ENCODE measurements at places on chromosomes 7 and 10.

GRCh38 chr10:8507156-8507555, 452.7 kb downstream of the GATA3 start:
- no peak for DNase-seq

- DNase-seq = no peak
Observed at GRCh38 chr7:149525280-149525679, 27.7 kb upstream of the ZNF746 start.

DNA sequence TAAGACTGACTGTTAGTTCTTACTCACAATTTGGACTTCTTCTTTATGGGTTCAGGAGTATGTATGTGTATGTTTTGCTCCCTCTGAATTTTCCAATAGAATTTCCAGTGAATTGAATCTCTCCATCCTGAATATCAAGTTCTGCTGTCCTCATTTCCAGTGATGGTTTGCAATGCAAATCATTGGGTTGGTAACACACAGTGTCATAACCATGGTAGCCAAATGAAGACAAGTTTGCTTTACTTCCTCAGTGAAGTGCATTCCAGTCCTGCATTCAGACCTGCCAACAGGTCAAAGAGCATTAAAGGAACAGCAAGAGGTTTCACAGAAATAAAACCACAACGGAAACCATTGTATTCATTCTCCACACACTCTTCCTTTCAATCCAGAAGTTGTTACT, 15.2 kb downstream of the ITPRID1 start:
- DNase-seq = no peak

- DNase-seq = no peak
Observed at GRCh38 chr7:75925717-75926435, 10.9 kb downstream of the POR start.

- no peak for DNase-seq
Observed at GRCh38 chr7:136492366-136492765, 376.1 kb upstream of the CHRM2 start.

DNA sequence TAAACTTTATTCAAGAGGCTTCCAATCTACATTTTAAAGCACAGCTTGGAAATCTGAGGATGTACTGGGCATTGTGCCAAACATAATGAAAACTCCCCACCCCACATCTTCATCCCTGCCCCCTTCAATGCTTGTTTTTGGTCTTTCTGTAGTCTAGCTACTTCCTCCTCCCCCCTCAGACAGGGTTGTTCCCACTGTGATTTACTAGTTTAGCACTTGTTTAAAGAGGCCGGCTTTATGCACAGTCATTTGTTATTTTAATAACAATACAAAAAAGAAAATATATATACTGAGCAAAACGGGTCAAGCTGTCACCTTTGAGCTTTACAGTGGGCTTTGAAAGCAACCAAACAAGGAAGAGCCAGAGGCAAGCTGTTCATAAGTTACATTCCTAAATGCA, 132.6 kb downstream of the CHRM2 start:
- no peak for DNase-seq

GRCh38 chr10:4688601-4689000, 137.4 kb upstream of the AKR1E2 start:
- DNase-seq = no peak

DNA sequence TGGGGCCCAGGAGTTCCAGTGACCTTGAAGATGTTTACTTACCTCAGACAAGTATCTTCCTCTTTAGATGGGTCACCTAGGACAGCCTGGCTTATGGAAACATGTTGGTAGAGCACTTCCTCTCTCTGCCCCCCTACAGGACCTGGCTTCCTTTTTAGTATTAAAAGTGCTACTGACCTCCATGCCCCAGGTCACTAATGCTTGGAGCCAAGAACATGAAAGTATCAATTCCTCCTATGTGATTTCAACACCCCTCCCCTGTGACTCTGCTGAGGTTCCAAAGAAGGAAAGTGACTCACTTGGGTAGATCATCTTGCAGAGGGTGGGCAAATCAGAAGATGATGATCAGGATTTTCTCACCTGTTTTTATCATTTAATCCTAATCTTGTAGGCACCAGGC, 125.3 kb upstream of the CCDC6 start:
- DNase-seq = no peak

GRCh38 chr10:48237259-48238250, 36.9 kb downstream of the FRMPD2 start:
- no peak for DNase-seq

GRCh38 chr10:103069453-103070331, 123.4 kb downstream of the NT5C2 start:
- DNase-seq = peak; percentile 65

- DNase-seq = no peak
Observed at GRCh38 chr10:104601166-104601565, 39.9 kb upstream of the SORCS3 start.

GRCh38 chr10:60384708-60385398, 4.8 kb downstream of the ANK3 start:
- no peak for DNase-seq

GRCh38 chr10:1737222-1738061, at the start of gene ADARB2:
Gene ADARB2, minus strand, starts transcription at chr10:1737525.
- DNase-seq = no peak

- peak; percentile 87 for DNase-seq
Observed at GRCh38 chr10:12299222-12299965, 50.0 kb upstream of the CAMK1D start.

GRCh38 chr7:2641406-2642393, 9.9 kb downstream of the TTYH3 start:
- peak; percentile 96 for DNase-seq

- DNase-seq = no peak
Observed at GRCh38 chr10:51288511-51288910, 214.2 kb downstream of the PRKG1 start.

GRCh38 chr7:17355050-17355449, 56.6 kb downstream of the AHR start:
- no peak for DNase-seq

- DNase-seq = no peak
Observed at GRCh38 chr10:84317174-84317573, 11.2 kb upstream of the CCSER2 start.

- DNase-seq = no peak
Observed at GRCh38 chr10:118971187-118971586, 58.3 kb upstream of the NANOS1 start.

DNA sequence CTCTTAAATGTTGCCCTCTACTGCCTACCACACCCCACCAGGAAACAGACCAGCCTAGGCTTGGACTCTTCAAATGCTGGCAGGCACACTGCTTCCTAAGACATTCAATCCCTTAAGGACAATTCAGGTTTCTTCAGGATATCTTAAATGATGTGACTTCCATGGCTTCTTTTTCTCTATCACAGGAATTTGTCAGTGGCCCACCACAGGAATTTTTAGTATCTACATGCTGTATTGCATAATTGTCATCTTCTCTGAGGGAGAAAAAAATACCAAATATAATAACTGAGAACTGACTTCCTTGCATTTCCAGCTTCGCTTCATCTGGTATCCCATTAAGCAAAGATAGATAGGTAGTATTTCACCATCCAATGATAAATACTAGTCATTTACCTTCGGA, 129.3 kb downstream of the WNT2 start:
- DNase-seq = no peak

DNA sequence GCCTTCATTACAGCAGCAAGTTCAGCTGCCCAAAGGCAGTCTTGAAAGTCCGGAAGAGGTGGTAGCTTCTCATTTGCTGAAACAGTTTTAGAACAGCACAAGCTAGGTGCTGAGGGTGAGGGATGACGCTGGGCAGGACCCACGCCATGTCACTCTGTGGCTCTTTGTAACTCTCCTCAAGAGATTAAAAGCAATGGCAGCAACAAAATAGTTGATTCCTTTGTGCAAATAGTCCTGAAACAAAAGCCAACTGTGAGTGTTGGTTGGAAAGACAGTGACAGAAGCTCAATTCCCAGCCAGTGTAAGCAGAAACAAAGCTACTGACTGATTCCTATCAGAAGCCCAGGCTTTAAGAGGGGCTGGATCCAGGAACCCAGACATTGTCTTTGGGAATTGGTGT, 47.6 kb upstream of the AQP1 start:
- no peak for DNase-seq

DNA sequence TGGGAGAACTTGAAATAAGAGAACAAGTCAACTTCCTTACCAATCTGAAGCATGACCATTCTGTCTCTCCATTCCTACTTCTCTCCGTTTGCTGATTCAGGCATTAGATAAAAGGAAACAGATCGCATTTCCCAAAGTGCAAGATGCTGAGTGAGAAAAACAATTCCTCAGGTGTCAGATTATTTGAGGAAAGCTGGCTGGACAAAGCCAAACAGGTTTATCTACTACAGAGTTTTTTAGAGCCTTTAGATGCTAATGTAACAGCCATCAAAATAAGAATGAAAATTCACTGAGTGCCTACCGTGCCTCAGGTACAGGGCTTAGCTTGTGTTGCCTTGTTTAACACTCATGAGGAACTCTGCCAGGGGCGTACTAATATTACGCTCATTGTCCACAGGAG, 135.9 kb upstream of the MBL2 start:
- no peak for DNase-seq

DNA sequence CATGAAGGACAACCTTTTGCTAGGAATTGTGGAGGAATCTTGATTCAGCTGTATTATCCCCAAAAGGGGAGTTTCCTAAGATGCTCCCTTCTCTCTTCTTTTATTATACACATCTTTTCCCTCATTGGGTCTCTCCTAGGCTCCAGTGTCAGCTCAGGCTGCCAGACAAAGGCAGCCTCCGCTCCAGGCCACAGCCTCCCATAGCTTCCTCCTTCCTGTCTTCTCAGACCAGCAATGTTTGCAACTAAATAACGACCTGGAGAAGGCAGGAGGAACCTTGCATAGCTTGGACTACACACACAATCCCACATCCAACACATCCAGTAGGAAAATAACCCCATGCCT, 12.3 kb downstream of the SFXN3 start:
- DNase-seq = no peak

- DNase-seq = no peak
Observed at GRCh38 chr7:142968229-142968628, 6.1 kb upstream of the KEL start.

DNA sequence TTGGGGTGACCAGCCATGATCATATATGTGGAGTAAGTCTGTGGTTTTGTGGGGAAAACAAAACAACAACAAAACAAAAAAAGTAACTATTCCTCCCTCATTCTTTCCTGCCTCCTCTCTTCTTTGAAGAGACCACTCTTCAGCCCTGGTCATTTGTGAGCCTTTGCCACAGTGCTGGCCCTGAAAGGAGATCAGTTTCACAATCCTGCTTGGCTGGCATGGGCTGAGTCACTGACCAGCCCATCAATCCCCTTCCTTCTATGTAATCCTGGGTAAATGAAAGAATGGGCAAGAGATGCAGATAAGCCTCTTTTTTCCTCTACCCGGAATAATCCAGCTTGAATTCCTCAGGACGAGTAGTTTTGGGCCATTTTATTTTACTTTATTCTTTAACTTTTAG, 13.6 kb downstream of the CSTF2T start:
- DNase-seq = no peak

DNA sequence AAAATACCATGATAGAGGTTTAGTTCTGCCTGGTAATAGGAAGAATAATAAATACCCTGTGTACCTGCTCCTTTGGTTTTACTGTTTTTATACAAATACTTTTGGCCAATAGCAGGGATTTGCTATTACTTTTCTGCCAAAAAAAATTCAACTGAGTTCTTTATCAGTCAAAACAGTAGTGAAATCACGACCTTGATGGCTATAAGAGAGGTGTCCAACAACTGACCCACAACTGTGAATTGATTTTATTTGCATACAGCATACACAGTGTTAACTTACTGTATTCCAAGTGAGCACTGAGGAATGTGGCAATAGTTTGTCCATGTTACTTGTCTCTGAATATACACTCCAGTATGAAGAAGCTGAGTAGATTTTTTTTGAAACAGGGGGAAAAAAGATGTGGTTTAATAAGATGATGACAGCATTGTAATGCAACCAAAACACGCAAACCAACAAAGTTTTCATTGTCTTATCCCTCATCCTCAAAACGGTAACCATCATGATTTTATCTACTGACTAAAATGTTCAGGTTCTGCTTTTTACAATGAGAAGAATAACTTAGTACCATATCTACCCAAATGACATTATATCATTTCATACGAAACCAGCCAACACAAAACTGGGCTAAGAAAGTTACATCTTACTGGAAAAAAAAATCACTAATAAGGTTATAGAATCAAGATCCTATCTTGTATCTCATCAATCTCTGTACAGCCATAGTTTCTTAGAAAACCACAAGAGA, 63.3 kb downstream of the GSAP start:
- no peak for DNase-seq

- DNase-seq = no peak
Observed at GRCh38 chr10:50855015-50855414, 30.4 kb downstream of the A1CF start.

DNA sequence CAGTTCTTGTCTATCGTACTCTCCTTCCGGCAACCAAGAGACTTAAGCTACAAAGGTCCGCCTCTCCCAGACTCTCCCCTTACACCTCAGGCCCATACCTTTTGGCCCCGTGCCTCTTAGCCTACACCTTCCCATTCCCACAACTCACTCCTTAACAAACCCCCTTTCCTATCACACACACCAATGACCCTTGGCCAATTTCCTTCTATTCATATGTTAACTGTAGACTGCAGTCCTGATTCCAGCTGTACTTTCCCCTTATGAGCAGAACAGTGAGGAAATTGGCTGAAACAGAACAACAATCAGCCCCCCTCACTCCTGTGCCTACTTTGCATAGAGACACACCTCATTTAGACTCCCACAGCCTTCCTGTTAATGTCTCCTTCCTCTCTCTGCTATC, 1.4 kb upstream of the TMEM139 start:
- DNase-seq = no peak

- DNase-seq = no peak
Observed at GRCh38 chr7:80946858-80947257, 28.0 kb upstream of the SEMA3C start.

DNA sequence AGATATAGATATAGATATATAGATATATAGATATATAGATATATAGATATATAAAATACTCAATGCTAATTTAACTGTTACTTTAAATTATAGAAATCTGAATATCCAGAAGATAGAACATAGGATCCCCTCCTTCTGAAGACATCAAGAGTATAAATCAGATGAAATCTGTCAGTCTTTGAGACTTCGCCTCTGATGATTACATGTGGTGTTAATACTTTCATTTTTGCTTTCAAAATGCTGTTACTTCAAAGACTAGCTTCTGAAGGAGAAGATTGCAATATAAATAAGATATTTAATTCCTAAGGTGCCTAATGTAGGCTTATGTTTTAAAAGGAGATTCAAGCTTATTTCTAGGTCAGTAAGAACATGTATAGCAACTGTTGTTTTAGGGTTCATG, 180.4 kb downstream of the TSPAN12 start:
- no peak for DNase-seq

DNA sequence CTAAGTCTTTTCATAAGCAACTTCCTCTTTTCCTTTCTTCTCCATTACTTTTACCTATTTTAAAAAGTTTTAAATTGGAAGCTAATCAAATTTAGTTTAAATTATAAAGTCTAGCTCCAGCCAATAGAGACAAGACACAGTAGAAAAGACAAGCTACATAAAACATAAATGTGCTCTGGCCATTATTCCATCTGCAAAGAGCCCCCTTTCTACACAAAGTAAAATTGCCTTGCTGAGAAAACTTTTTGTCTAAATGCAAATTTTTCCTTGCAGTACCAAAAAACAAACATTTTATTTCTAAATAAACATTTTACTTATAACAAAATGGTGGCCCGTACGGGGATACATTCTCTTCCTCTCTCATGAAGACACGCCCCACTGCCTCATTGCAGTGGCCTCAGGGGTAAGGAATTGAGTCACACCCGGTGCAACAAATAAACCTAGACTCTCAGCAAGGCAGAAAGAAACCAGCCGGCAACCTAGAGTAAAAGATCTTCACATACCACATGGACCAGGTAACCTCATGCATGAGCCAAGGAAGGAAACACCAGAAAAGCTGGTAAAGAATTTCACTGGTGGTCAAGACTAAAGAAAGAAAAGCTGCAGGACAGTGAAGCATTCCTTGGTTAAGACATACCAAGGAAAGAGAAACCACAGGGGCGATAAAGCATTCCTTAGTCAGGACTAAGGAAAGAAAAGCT, 71.6 kb upstream of the ZNF746 start:
- no peak for DNase-seq

Data from left lobe of liver (tissue), 2 donors.